ENCODE measurements at places on chromosomes 7 and 10.

GRCh38 chr10:101771380-101771779, 4.5 kb downstream of the FGF8 start:
- DNase-seq, result no peak

DNA sequence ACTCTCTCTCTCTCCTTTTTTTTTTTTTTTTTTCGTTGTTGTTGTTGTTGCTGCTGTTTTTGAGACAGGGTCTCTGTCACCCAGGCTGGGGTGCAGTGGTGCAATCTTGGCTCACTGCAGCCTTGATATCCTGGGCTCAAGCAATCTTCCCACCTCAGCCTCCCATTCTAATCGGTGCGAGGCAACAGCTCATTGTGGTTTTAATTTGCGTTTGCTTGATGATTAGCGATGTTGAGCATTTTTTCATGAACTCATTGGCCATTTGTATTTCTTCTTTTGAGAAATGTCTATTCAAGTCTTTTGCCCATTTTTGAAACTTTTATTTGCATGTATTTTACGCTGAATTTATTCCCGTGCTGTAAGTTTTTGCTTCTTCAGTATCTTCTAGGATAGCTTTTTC, 13.3 kb upstream of the ZC3HAV1L start:
- no peak for DNase-seq

DNA sequence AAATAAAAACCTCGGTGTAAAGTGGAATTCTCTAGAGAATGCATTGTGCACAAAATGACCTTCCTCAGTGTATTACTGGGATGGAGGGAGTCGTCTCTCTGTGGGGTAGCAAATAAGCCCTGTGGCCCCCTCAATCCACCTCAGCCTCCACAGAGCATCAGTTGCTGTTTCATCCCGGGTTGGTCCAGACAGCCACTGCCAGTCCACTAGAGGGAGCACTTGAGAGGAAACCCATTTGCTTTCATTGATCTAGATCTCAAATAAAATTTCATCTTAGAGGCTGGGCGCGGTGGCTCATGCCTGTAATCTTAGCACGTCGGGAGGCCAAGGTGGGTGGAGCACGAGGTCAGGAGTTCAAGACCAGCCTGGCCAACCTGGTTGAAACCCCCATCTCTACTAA, 1128.7 kb downstream of the CNTNAP2 start:
- peak; percentile 4 for DNase-seq

GRCh38 chr7:139916717-139917395, 87.8 kb downstream of the TBXAS1 start:
- DNase-seq, result no peak

DNA sequence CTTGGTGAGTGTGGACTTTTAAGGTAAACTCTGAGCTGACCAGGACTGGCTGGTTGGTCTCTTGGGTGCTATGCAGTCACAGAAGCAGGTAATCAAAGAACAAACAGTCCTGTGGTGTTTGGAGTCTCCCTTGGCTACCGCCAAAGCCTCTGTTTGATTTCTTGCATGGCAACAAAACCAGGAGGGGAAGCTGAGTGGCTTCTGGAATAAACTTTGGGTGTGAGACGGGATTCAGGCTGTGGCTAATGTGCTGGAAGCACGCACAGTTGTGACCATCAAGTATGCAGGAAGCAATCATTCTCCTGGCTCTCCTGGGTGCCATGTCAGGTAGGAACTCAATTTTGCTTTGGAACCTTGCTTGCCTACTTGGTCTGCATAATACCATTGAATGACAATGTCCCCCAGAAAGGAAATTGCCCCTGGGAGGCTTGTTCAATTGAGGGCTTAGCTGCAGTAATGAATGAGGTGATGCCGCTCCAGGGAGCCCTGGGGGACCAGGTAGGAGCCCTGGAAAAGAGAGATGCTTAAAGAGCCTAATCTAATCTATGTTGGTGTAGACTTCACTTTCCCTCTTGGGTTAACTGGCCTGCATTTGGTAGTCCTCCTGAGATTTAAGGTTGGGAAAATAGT, at the start of gene CDHR3:
Gene CDHR3 (plus strand): TSS at position 227 of the 630 bp plus-strand sequence. CDS start 55 bp downstream, at position 282.
- no peak for DNase-seq

DNA sequence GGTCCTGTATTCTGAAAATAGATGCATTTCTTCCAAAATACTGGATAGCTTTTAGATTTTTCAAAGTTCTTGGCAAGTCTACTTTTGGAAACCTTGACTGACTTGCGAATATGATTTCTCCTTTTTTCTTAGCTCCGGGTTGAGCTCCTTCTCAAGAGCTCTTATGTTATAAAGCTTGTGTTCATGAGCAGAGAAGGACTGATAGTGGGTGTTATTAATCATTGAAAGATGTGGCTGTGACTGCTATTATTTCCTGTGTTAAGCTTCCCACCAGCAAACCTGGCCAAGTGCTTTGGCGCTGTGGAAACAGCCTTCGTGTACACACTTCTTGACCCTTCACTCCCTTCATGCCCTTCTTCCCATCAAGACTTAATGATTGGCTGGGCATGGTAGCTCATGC, 98.2 kb downstream of the KIAA1217 start:
- peak; percentile 18 for DNase-seq

GRCh38 chr10:96706331-96706853, 13.9 kb downstream of the PIK3AP1 start:
- no peak for DNase-seq

Data from eye (tissue), 1 donor.